ENCODE measurements at places on chromosomes 16 and 17.

DNA sequence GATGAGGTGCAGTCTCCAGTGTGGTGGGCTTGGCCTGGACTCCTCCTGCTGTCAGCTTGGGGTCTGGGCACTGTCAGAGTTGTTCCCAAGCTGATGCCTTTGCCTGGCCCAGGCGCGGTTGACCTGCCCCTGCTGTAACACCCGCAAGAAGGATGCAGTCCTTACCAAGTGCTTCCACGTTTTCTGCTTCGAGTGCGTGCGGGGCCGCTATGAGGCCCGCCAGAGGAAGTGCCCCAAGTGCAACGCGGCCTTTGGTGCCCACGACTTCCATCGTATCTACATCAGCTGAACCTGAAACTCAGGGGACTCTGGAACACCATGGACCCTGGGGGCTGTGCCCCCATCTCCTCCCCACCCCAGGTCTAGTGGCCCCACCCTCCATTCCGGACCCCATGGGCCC is 11.7 kb downstream of the RNF40 start:
- no peak overlapping the region for H3K4me3 ChIP-seq
- no peaks in the 10 kb centered on the region for H3K27me3 ChIP-seq
- DNase-seq: no peak

DNA sequence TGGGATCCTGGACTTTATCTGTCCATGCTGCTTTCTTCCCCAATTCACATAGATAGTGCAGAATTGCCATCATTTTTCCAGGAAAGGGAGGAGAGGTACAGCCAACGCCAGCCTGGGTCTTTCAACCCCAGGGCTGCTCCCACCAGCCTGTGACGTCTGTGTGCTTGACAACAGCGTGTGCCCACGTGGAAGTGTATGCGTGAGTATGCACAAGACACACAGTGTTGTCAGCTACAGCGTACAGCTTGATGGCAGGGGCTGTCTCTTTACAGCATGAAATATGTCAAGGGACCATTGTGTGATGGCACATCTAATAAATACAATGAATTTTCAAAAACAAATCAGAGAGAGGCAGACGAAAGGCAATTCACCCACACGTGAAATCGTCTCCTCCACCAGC is 62.3 kb downstream of the GSG1L start:
- no peaks in the 10 kb centered on the region for H3K27me3 ChIP-seq
- no peak for DNase-seq
- no peaks in the 10 kb centered on the region for H3K4me1 ChIP-seq
- no peak overlapping the region for H3K4me3 ChIP-seq
- no peak overlapping the region for H3K27ac ChIP-seq

GRCh38 chr17:82432017-82432416 is 13.6 kb upstream of the OGFOD3 start:
- no peak for DNase-seq
- no peaks in the 10 kb centered on the region for H3K4me1 ChIP-seq
- no peak overlapping the region for H3K4me3 ChIP-seq
- no peak overlapping the region for H3K27ac ChIP-seq

GRCh38 chr16:27377666-27378485 is 24.1 kb upstream of the IL21R start:
- no peaks in the 10 kb centered on the region for H3K27me3 ChIP-seq
- H3K4me3 ChIP-seq: no peak overlapping the region
- DNase-seq: no peak
- no peaks in the 10 kb centered on the region for H3K36me3 ChIP-seq
- H3K4me1 ChIP-seq: no peaks in the 10 kb centered on the region
- no peak overlapping the region for H3K27ac ChIP-seq

- no peaks in the 10 kb centered on the region for H3K4me1 ChIP-seq
- H3K4me3 ChIP-seq: no peak overlapping the region
- no peaks in the 10 kb centered on the region for H3K36me3 ChIP-seq
- no peaks in the 10 kb centered on the region for H3K27me3 ChIP-seq
- H3K27ac ChIP-seq: no peak overlapping the region
- DNase-seq: peak; percentile 50
These were observed 245.9 kb upstream of the HSBP1 start for GRCh38 chr16:83561876-83562275.

- no peaks in the 10 kb centered on the region for H3K36me3 ChIP-seq
- H3K27me3 ChIP-seq: no peaks in the 10 kb centered on the region
- no peak overlapping the region for H3K4me3 ChIP-seq
- H3K27ac ChIP-seq: no peak overlapping the region
These were observed 2.7 kb downstream of the XYLT1 start for GRCh38 chr16:17467923-17468540.

DNA sequence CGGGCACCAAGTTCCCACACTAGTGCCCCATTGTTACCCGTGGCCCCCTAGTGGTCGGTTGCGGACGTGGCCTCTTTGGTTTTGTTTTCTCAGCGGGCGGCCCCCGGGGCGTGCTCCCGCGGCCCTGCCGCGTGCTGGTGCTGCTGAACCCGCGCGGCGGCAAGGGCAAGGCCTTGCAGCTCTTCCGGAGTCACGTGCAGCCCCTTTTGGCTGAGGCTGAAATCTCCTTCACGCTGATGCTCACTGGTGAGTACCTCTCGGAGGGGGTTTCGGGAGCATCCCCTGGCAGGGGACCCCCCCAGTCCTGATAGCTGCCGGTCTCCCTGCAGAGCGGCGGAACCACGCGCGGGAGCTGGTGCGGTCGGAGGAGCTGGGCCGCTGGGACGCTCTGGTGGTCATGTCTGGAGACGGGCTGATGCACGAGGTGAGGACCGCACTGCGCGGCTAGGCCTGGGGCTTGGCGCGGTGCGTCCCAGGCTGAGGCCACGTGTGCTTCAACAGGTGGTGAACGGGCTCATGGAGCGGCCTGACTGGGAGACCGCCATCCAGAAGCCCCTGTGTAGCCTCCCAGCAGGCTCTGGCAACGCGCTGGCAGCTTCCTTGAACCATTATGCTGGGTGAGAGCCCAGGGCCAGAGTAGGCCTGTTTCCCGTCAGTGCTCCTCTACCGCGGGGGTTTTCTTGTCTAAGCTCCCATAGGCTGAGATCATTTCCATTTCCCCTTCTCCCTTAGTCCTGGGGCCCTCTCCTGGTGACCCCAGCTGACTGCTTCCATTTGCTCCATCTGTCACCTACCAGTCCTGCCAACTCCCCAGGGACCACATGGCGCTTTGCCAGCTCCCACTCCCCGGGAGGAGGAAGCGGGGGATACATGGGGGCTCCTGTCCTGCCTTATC is 1.7 kb downstream of the SPHK1 start:
- no peaks in the 10 kb centered on the region for H3K4me1 ChIP-seq
- peak overlapping the region; percentile 79 for H3K4me3 ChIP-seq
- no peak overlapping the region for H3K27ac ChIP-seq
- peaks cover 10% of the 10 kb centered on the region for H3K36me3 ChIP-seq
- DNase-seq: peak; percentile 84

DNA sequence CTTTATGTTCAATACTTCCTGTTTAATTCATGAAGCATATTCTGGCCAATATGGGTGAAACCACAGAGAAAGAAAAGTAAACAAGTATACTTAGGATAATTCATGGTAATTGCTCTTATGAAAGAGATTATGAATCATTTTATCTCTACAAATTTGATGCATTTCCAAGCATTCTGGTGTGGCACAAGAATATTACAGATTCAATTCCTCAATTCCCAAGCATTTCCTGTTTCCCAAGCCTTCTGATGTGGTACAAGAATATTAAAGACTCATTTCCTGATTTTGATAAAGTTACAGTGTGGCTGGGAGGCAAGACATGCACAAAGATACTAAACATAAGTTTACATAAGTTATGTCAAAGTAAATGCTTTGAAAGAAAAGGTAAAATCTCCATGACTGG is 126.1 kb upstream of the NUDT7 start:
- H3K36me3 ChIP-seq: no peaks in the 10 kb centered on the region
- H3K27me3 ChIP-seq: peaks cover 14% of the 10 kb centered on the region
- peaks cover 6% of the 10 kb centered on the region for H3K4me1 ChIP-seq
- DNase-seq: peak; percentile 28
- H3K27ac ChIP-seq: no peak overlapping the region

GRCh38 chr17:43915559-43915958 is 8.2 kb upstream of the MPP2 start:
- no peaks in the 10 kb centered on the region for H3K27me3 ChIP-seq
- no peak overlapping the region for H3K27ac ChIP-seq
- H3K36me3 ChIP-seq: no peaks in the 10 kb centered on the region
- no peak overlapping the region for H3K4me3 ChIP-seq
- H3K4me1 ChIP-seq: no peaks in the 10 kb centered on the region

DNA sequence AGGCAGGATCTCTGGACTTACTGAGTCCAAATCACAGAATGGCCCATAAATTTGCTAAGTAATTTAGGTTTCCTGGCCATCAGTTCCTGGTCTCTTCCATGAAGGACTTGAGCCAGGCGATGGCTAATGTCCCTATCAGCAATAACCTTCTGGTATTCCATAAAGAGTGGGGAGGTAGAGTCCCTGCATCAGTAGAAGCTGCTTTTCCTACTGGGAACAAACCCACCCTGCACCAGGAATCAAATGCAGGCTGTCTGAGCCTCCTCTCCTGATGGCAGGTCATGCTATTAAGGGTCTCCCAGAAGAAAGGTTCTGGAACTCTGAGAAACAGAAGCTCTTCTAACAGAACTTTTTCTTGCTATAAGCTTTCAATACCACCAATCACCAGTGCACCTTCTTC is 1.5 kb upstream of the HPR start:
- no peaks in the 10 kb centered on the region for H3K27me3 ChIP-seq
- no peak for DNase-seq
- no peaks in the 10 kb centered on the region for H3K4me1 ChIP-seq
- no peaks in the 10 kb centered on the region for H3K36me3 ChIP-seq

- no peak overlapping the region for H3K27ac ChIP-seq
- H3K36me3 ChIP-seq: peaks cover 6% of the 10 kb centered on the region
- DNase-seq: no peak
- H3K4me3 ChIP-seq: no peak overlapping the region
These were observed 33.1 kb downstream of the SMARCE1 start for GRCh38 chr17:40614431-40615067.

DNA sequence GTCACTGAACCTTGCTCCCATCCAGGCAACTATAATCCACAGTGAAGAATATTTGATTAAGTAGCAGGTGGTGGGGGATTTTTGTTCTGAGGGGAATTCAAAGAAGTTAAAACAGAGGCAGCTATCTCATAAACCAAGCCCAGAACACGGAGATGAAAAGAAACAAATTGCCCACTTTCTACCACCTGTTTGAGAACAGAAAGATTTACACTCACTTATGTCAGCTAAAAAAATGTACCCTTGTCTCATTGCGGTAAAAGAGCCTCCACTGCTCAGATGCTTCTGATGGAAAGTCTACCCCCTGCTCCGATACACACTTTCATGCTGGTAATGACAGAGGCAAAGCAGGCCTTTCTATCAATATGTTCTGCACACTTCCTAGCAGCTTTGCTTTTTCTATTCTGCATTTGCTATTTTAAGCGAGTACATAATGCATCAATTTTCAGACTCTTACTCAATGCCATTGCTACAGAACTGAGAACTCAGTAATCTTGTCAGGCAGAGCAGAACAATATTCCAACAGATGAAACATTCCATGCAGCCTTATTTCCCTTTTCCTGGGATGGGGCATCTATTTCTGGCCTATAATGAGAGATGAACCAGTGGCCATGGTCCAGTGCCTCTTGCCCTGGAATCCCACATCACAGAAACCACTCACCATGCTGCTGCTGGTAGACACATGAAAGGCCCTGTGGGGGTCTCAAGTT is 29.0 kb downstream of the CDK5R1 start:
- no peak overlapping the region for H3K27ac ChIP-seq
- H3K4me3 ChIP-seq: no peak overlapping the region
- no peaks in the 10 kb centered on the region for H3K27me3 ChIP-seq

GRCh38 chr17:19447085-19447583 is 36.1 kb downstream of the RNF112 start:
- H3K4me1 ChIP-seq: peaks cover 27% of the 10 kb centered on the region
- H3K27ac ChIP-seq: peak overlapping the region; percentile 93
- peak; percentile 73 for DNase-seq
- H3K4me3 ChIP-seq: no peak overlapping the region
- no peaks in the 10 kb centered on the region for H3K27me3 ChIP-seq
- no peaks in the 10 kb centered on the region for H3K36me3 ChIP-seq

DNA sequence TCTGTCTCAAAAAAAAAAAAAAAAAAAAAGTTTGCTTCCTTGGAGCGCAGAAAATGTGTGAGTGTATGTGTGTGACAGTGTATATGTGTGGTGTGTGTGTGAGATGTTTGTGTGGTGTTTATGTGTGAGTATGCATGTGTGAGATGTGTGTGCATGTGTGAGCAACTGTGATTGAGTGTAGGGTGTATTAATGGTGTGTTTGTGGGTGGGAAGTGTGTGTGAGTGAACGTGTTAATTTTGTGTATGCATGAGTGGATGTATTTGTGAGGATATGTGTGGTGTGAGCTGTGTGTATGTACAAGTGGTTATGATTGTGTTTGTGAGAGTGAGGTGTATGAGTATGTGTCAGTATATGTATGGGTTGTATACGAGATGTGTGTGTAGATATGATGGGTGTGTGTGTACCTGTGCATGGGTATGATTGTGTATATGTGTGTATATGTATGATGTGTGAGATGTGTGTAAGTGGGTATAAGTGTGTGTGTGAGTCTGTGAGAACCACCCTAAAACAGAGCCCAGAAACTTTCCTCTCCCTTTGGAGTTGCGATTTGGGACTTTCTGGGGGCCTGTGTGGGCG is 22.5 kb upstream of the ETV4 start:
- no peaks in the 10 kb centered on the region for H3K36me3 ChIP-seq
- H3K27ac ChIP-seq: no peak overlapping the region
- H3K4me1 ChIP-seq: peaks cover 5% of the 10 kb centered on the region

DNA sequence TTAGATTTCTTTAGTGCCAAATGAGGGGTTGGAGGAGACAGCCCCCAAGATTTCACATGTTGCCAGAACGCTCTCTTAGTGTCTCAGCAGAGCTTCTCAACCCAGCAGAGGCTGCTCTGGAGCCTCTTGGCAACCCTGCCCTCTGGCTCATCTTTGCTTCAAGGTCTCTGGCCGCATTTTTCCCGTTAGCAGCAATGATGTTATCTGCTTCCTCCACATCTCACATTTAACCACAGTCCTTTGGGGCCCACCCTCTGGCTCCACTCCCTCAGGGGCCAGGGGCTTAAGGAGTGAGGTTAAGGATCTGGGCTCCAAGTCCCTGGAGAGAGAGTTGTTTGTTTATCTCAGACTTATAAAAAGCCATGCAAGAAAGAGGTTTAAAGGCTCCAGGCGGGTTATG is 3.3 kb upstream of the XYLT1 start:
- H3K27ac ChIP-seq: no peak overlapping the region
- H3K4me1 ChIP-seq: no peaks in the 10 kb centered on the region
- DNase-seq: no peak
- no peak overlapping the region for H3K4me3 ChIP-seq

GRCh38 chr16:46727184-46727583 is 21.0 kb downstream of the MYLK3 start:
- DNase-seq: no peak
- no peaks in the 10 kb centered on the region for H3K4me1 ChIP-seq
- H3K4me3 ChIP-seq: no peak overlapping the region
- no peaks in the 10 kb centered on the region for H3K36me3 ChIP-seq
- no peaks in the 10 kb centered on the region for H3K27me3 ChIP-seq
